ENCODE measurements at places on chromosomes 7 and 10.
A peak's percentile ranks its signal among the peaks of the same experiment; 100 is the strongest.

- DNase-seq = no peak
Measured at GRCh38 chr7:129471402-129471827, 30.9 kb upstream of the SMKR1 start.

GRCh38 chr7:91634485-91635177 lies 245.9 kb downstream of the MTERF1 start:
- no peak for DNase-seq

DNA sequence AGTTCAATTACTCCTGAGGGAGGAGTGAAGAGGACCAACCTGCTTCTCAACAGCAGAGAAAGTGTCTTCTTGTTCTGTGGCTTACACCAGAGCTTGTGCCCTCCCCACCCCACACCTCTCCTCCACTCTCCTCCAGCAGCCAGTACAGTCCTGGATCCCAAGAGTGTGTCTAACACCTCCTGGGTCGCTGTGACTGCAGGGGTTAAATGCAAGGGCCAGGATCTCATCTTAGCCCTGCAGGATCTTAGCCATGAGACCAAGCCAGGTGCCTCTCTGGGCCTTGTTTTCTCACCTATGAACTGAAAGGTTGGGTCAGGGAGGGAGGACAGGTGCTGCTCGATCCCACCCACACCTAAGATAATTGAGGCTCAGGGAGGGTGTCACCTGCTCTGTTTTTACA lies 34.5 kb upstream of the MSRB2 start:
- no peak for DNase-seq

DNA sequence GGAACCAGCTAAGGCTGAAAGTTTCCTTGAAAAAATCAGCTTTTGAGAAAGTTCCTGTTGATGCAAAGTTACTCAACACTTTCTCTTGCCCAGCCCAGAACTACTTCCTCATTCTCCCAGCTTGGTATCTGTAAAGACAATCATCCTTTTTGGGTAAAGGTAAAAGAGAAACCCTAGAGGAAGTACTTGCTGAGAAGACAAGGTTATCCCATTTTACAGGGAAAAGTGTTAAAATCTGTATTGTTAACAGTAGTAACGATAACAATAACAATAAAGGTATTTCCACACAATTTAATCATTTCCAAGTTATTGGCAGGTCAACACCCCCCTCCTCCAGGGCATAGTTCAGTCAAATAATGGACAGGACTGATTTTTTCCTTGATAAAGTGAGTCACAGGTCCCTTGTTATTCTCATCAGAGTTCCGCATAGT lies 2.4 kb downstream of the ALOX5 start:
- DNase-seq = no peak

GRCh38 chr7:52540041-52540440 lies 495.4 kb upstream of the POM121L12 start:
- no peak for DNase-seq

DNA sequence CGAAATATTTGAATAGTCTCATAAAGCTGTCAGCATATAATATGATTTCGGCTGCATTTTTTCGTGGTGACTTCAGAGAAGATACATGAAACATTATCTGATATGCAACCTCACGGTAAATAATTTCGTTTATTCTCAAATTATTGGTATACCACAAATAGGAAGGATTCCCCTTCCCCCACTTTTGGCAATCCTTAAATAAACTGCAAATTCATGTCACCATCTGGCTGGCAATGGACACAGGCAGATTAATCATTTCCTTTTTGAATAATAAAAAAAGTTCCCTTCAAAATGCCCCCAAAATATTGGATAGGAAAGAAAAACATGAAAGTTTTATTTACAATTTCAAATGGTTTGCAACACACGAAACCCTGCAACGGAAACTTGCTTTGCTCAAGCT lies 234.5 kb upstream of the MEOX2 start:
- DNase-seq = no peak

- peak; percentile 15 for DNase-seq
Measured at GRCh38 chr7:127514499-127514898, 70.9 kb downstream of the GCC1 start.

GRCh38 chr7:114413761-114414155 lies 857 bp upstream of the FOXP2 start:
- no peak for DNase-seq

GRCh38 chr10:69878951-69879350 lies 77.2 kb downstream of the COL13A1 start:
- no peak for DNase-seq

- DNase-seq = no peak
Measured at GRCh38 chr10:66591865-66592264, 334.0 kb upstream of the LRRTM3 start.

- DNase-seq = no peak
Measured at GRCh38 chr7:30869794-30870611, 41.6 kb upstream of the AQP1 start.

DNA sequence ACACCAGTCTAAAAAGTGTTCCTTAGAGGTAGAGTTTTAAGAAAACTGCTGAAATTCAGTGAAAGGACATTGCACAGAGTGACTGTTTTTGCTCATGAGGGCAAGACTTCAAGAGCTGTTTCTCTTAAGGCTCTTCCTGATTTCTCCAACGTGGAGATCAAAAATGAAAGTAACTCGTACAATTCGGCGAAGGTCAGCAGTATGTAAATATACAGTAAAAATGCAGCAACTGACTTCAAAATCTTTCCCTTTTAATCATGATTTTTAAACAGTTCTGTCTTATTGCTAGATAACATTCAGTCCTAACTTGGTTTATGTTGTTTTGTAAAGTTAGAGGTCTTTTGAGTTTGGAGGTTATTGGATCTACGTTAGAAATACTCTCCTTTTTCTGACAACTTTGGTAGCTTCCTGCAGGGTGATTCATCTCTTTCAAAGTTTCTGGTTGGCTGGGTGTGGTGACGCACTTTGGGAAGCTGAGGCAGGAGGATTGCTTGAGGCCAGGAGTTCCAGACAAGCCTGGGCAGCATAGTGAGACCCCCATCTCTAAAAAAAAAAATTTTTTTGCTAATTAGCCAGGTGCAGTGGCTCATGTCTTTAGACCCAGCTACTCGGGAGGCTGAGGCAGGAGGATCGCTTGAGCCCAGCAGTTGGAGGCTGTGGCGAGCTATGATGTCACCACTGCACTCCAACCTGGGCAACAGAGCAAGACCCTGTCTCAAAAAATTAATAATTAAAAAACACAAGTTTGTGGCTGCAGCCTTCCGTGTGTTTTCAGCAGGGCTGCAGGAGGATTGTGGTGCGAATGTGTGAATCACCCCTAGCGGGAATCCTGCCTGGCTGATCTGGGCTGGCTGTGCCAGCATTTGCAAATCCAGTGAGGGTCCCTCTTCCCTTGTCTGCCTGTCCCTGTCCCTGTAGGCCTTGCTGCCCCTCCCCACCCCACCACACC lies 29.2 kb upstream of the AP5Z1 start:
- peak; percentile 33 for DNase-seq

- DNase-seq = no peak
Measured at GRCh38 chr10:74081192-74081803, 69.3 kb downstream of the AP3M1 start.

DNA sequence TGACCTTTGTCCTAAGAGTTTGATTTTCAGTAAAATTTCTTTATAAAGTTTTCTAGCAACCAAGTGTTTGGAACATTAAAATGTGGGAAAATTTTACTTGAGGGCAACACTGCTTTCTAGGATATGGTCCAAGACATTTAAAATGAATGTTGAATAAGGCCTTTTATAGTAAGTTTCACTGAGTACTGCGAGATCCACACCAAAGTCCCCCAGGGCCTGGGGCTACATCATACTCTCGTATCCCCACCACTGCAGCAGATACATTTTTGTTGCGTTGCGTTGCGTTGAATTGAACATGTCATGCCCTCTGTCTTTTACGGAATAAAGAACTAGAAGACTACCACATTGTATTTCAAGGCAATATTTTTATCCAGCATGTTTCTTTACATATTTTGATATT lies 44.5 kb downstream of the PRTFDC1 start:
- no peak for DNase-seq

DNA sequence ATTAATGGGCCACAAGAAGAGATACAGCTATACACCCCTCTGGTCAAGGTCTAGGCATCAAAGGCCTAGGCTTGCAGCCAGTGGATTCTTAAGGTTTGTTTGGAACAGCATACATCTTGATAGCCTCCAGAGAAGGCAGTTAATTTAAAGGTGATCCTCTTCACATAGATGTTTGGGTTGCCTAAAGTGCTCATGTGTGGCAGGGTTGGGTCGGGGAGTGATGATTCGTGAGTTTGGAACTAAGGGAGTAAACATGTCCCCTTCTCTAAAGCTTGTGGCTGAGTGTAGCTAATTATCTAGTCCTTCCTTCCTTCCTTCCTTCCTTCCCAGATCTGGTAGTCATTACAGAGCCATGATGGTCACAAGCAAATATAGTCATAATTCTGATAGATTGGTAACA lies 12.4 kb downstream of the PCLO start:
- DNase-seq = no peak

- no peak for DNase-seq
Measured at GRCh38 chr7:116438267-116438666, 61.3 kb upstream of the CAV2 start.

GRCh38 chr7:69518705-69519077 lies 79.6 kb upstream of the AUTS2 start:
- DNase-seq = no peak

DNA sequence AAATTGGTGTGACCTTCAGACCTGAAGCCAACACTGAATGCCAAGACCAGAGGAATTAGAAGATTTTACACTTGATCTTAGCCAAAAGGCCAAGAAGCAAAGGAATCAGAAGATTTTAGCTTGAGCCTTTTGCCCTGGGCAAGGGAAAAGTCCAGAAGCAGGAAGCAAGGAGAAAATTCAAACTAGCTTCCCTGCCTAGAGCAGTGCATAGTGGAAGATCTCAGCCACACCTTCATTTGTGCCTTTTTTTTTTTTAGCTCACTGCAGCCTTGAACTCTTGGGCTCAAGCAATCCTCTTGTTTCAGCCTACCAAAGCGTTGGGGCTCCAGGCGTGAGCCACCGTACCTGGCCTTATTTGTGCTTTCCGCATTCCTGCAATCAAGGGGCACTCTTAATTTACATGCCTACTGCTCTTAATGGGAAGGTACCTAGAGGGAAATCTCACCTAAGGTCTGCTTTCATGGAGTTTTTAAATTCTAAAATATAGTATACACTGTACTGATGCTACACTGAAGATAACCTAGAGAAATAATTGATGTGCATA lies 8.3 kb upstream of the PIP4K2A start:
- DNase-seq = no peak

GRCh38 chr7:143980746-143981510 lies 19.2 kb upstream of the OR6B1 start:
- DNase-seq = no peak

- DNase-seq = no peak
Measured at GRCh38 chr10:86523348-86523747, 1.8 kb upstream of the WAPL start.

- no peak for DNase-seq
Measured at GRCh38 chr7:158582089-158582456, 5.5 kb downstream of the PTPRN2 start.

- DNase-seq = peak; percentile 66
Measured at GRCh38 chr10:104441329-104442000, 87.8 kb downstream of the CFAP58 start.

- no peak for DNase-seq
Measured at GRCh38 chr10:50622706-50623662, 772 bp downstream of the SGMS1 start.

GRCh38 chr10:88465765-88466164 lies 117.4 kb downstream of the RNLS start:
- no peak for DNase-seq

DNA sequence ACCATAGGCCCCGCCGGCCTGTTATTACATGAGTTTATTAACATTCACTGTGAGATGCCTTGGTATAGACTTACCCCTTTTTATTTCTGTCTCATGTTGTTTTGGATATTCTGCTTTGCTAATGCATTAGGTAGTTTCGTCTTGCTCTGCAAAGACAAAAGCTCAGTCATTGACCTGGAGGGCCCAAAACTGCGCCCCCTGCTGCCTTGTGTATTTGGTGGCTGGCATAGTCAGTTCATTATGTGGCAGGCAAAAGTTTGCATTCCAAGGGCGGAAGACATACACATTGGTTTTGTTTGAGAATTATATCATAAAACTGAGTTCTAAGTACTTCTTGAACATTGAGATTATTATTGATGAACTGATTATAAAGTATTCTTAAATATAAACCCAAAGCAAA lies 372.5 kb downstream of the SDK1 start:
- DNase-seq = no peak

GRCh38 chr10:4638099-4638498 lies 187.9 kb upstream of the AKR1E2 start:
- no peak for DNase-seq

Data from HFF-Myc (cell line).